ENCODE measurements at places on chromosomes 13 and 19.

DNA sequence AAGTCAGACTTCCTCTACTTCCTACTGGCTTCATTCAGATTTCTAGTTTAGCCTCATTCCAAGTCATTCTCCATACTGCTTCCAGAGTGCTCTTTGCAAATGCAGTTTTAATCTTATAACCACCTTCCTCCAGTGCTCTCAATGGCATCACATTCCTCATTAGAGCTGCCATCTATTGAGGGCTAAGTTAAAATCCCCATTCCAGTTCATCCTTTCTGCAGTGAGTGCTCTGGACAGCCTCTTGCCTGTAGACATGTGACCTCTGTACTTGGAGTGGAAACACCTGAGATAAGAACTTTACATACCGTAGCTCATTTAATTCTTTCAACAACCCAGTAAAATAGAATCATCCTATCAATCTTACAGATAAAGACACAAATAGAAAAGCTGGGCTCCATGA lies 57.9 kb upstream of the MAB21L1 start:
- no peak for DNase-seq

DNA sequence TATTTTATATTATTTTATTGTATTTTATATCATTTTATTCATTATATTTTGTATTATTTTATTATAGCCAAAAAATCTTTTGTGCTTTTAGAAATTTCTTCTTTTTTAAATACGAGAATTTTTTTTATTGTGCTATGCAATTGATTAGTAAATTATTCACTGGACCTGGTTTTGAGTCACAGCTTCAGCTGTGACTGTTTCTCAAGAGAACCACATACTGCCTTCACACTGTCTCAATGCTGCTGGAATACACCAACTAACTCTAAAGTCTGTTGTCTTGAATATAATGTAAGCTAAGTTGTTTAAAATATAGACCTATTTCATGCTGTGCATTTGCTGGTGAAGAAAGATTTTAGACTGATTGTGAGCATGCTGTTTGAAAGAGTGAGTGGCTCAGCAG lies 423.6 kb downstream of the NDFIP2 start:
- DNase-seq = no peak

DNA sequence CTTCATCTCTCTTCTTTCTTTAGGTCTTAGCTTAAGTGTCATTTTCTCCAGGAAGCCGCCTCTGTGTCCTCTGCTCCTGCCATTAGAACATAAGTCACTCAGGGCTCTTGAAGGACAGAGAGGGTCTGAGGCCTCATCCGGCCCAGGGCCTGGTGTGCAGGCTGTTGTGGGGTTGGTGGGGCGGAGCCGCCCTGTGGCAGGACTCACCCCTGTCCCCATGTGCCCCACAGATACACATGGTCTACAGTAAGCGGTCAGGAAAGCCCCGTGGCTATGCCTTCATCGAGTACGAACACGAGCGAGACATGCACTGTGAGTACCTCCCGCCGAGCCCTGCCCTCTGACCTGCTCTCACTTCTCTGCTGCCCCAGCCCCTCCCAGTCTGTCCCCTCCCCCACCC lies 13.0 kb upstream of the LIN7B start:
- no peak for DNase-seq

DNA sequence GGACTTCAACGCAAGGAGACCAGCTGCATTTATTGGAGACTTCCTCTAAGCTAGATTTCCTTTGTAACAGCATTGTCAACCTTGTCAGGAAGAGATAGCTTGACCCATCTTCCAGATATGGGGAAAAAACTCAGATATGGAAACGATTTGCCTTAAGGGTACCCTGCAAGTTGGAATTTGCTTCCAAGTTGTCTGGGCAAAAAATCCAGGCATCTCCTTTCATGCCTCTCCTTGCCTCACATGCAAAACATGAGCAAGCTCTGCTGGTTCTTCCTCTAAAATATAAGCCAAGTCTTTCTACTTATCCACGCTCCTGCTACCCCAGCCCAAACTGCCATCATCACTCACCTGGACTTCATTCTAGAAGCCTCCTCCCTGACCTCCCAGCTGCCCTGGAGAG lies 6.4 kb upstream of the DNMT1 start:
- no peak for DNase-seq

- no peak for DNase-seq
Observed at GRCh38 chr13:110344320-110344719, 37.2 kb downstream of the COL4A2 start.

DNA sequence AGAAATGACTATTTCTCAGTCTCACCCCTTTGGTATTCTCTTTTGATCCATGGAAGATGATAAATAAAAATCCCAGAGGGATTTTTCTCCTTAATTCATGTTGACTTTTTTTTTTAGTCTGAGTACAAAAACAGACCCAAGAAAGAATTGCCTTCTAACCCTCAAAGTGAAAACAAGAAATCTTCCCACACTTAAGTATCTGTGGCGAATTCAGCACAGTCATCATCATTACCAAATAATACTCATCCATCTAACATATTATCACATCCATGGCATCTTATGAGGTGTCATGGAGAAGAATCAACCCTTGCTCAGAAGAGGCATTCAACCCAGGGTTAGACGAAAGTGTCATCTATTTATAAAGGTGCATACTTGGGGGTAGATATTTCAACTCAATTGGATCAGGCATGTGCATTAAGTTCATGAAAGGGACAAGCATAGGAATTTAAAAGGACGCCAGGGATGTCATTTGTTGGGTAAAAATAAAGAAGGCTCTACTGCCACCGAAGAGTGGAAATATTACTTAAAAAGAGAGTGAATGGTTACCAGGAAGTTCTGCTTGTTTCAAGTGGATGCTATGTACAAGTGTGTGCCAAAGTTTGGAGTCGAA lies 101.9 kb downstream of the FLT1 start:
- no peak for DNase-seq

DNA sequence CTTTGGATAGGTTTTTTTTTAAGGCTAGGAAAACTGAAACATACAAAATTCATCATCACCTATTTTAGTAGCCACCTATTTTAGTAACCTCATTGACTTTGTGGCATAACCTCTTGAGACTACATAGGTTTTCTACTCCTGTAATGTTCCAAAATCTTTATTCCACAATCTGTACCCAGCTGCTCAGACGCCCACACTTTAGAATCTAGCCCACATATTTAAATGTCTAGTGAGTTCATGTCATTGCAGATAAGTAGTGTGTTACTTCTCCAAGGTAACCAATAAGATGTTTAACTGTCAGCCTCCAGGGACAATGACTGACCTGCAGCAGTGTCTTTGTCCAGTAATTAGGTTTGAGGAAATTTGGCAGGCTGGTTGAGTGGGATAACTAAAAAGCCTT lies 330.2 kb downstream of the MZT1 start:
- DNase-seq = no peak

DNA sequence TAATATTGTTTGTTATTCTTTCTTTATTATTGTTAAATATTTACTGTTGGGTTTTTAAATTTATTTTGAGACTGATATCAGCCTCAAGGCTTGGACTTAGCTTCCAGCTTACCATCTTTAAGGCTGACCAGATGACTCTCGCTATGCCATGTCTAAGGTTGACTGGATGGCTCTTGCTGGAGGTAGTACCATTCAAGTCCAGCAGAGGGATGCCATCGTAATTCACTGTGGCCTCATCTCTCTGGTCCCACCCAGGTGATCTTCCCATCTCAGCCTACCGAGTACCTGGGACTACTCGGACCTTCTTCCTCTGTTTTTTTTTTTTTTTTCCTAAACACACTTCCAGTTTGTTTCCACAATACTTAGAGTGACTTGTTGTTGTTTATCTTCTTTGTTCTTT lies 41.7 kb upstream of the ZNF91 start:
- no peak for DNase-seq

GRCh38 chr13:107005577-107005976 lies 437.6 kb upstream of the ARGLU1 start:
- no peak for DNase-seq

DNA sequence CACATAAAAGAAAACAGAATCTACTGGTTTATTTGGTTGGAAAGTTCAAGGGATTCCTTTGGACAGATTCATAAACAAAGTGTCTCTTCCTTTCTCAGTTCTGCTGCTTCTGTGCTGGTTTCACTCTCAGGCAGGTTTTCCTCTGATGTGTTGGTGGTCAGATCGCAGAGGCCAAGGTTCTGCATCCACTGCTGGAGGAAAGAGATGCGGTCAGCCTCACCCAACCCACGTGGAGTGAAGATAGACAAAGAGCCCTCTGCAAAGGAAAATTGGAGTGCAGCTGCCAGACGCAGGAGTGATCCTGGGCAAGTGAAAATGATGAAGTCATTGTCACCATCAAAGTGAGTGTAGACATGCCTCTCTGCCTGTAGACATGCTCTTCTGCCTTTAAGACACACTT lies 352.0 kb downstream of the TSHZ3 start:
- DNase-seq = no peak

DNA sequence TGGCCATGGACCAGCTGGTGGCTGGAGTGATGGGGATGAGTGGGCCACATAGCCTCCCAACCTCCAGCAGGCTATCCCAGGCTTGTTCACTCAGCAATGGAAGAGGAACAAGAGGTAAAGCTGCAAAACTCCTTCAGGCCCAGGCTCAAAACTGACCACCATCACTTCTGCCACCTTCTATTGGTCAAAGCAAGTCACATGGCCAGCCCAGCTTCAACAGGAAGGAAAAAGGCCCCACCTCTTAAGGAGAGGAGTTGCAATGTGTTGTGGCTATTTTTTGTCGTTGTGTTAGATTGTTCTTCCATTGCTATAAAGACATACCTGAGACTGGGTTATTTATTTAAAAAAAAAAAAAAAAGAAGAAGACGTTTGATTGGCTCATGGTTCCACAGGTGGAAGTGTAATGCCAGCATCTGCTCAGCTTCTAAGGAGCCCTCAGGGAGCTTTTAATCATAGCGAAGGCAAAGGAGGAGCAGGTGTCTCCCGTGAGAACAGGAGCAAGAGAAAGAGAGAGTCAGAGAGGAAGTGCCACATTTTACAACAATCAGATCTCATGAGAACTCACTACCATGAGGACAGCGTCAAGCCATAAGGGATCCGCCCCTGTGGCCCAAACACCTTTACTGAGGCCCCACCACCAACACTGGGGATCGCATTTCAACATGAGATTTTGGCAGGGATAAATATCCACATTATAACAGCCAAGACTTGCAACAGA lies 5.4 kb downstream of the IGSF23 start:
- DNase-seq = no peak

DNA sequence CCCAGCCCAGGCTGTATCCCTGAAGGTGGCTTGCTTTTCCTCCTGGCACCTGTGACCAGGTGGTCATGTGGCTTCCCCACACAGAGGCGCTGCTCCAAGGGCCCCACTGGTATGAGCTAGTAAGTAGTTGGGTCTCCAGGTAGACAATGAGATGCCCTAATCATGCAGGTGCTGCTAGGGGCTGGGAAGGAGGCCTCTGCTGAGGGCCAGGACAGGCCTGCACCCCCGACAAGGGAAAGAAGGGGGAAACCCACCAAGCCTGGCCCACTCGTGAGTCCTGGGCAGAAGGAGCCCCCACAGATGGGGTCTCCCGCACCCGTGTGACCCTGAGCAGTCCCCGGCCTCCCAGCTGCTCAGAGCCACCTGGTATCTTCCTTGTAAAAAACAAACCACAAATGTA lies 13.2 kb downstream of the PEX11G start:
- DNase-seq = no peak

GRCh38 chr19:39705578-39706188 lies 1.4 kb downstream of the LGALS14 start:
- DNase-seq = peak; percentile 60

DNA sequence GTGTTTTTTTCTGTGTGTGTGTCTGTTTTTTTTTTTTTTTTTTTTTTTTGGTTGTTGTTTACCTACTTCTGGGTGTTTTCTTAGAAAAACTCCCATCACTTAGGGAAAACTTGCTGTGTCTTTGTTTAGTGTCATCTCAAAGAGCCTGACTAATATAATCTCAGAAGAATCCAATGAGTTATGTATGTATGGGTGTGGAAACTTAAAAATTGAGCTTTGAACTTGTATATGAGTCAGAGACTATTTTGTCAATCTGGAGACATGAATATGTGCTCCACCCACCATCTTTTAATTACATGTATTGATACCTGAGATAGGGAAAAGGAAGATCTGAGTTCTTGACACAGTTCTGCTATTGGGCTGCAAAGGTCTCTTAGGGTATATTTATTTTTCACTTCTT lies 140.7 kb upstream of the SPRY2 start:
- DNase-seq = no peak

GRCh38 chr13:107043021-107043956 lies 475.4 kb upstream of the ARGLU1 start:
- no peak for DNase-seq

- DNase-seq = no peak
Observed at GRCh38 chr13:26202365-26202972, 19.6 kb downstream of the RNF6 start.

GRCh38 chr19:19502808-19503602 lies 12.3 kb downstream of the TSSK6 start:
- DNase-seq = no peak

DNA sequence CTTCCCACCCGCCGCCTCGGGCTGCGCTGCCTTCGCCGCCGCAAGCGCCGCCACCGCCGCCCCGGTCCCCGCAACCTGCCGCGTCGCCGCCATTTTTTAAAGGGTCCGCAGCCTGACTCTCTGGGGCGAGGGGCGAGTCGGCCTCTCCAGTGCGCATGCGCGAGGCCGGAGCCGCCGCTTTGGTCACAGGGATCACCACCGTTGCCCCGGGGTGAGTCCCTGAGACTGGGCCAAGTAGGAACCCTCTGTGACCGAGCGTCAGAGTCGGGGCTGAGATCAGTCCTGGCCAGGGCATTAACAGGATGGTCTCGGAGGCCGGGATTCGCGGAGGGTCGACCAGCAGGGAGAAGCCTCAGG lies 42.6 kb downstream of the ZNF146 start:
- DNase-seq = no peak

- no peak for DNase-seq
Observed at GRCh38 chr13:25292301-25292700, 5.0 kb upstream of the MTMR6 start.

GRCh38 chr13:99015606-99016490 lies 38.0 kb upstream of the DOCK9 start:
- no peak for DNase-seq

GRCh38 chr19:40366697-40367561 lies 18.4 kb downstream of the PLD3 start:
- no peak for DNase-seq

DNA sequence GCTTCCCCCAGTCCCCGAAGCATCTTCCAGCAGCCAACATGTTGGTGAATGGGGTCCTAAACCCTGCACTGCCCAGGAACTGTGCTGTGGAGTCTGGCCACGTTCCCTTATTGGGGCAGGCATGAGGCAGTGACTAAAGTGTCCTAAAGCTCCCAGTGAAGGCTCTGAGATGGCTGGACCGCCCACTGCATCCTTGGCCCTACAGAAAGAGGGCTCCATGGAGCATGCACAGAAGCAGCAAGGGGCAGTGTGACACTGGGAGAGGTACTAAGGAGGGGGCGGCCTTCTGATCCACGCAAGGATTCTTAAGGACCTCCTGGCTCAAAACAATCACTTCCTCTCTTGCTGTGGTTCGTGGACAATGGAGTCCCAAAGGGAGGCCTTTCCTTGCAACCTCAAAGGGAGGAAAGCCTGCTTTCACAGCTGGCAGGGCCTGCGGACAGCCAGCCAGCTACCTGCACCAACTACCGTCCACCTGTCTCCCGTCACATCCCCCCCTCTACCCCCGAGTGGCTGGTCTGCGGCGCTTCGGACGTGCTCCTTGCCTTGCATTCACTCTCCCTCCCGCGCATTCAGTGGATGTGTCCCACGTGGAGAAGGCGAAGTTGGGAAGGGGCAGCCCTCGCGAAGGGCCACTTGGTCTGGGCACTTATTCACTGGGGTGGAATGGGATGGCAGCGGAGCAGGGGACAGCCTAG lies 63.9 kb upstream of the STARD13 start:
- DNase-seq = no peak

- DNase-seq = no peak
Observed at GRCh38 chr19:43738780-43739211, 16.0 kb downstream of the SMG9 start.

GRCh38 chr19:4511300-4512054 lies 6.8 kb downstream of the PLIN4 start:
- DNase-seq = no peak
